ENCODE measurements at places on chromosomes 1 and 21.
A peak's percentile ranks its signal among the peaks of the same experiment; 100 is the strongest.

DNA sequence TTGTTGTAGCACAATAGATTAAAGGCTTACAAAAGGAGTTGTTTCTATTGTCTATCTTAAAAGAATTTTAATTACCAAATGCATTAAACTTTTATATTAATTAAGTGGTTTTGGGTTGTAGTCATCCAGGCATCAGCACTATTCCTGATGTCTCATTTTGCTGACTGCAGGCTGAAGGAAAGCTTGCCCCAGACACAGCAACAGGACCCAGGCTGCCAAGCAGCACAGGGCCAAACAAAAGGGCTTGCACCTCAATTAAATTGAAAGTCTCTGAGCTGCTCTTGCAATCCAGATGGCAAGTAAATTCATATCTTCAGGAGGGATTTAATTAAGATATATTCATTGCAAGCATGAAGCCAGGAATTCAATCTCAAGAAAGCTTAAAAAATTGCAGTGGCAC is 80.7 kb upstream of the CHODL start:
- DNase-seq: no peak

- no peak for DNase-seq
Measured at GRCh38 chr1:119903443-119903835, 7.1 kb upstream of the ADAM30 start.

GRCh38 chr1:17672226-17672625 is 82.9 kb upstream of the ACTL8 start:
- DNase-seq: no peak

GRCh38 chr1:86971778-86972177 is 57.3 kb downstream of the HS2ST1 start:
- no peak for DNase-seq

DNA sequence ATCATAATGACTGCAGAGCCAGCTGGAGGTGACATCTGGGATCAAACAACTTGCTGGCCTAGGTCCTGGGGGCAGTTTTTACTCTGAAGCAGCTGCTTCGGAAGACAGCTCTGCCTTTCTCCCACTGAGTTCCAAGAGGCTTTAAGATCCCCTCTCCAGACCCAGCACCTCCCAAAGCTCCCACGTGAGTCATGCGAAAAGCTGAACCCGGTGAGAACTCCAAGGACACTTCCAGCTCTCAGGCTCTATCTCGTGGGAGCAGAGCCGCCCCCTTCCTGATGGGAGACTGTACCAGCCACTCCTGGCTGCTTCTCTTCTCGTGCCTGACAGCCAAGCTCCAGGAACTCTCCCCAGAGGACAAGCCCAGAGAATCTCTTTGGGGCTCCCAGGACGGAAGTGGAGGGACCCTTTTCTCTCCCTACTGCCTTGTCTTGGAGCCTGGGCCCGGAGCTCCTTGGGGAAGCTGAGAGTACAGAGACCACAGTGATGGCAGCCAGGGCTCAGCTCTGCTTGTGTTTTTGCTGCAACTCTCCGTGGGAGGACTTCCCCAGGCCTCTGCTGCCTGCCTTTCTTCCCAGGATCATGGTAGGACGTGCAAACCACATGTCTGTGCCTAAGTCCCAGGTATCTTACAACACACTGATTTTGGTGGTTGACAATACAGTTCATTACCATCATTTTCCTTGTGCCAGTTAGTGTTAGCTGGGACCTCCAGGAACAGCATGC is 40.6 kb downstream of the STUM start:
- DNase-seq: peak; percentile 13

GRCh38 chr1:215054266-215054665 is 28.3 kb upstream of the KCNK2 start:
- no peak for DNase-seq

GRCh38 chr1:88784551-88784950 is 100.5 kb downstream of the PKN2 start:
- DNase-seq: no peak

DNA sequence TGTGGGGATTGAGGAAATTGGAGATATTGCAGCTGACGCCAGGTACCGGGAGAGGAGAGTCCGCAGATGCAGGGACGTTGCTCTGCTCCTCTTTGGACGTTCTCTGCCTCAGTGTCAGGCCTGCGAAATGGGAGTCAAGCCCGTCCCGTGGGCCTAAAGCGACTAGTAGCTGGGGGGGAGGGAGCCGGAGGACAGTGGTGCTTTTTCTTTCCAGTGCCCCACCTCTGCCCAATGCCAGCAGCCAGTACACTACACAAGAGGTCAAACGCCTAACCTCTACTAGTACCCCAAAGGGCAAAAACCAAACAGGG is 413.6 kb upstream of the ESRRG start:
- no peak for DNase-seq

- DNase-seq: peak; percentile 49
Measured at GRCh38 chr1:216670118-216670883, 52.9 kb downstream of the ESRRG start.

- DNase-seq: no peak
Measured at GRCh38 chr1:233313434-233314155, 13.9 kb upstream of the MAP3K21 start.

DNA sequence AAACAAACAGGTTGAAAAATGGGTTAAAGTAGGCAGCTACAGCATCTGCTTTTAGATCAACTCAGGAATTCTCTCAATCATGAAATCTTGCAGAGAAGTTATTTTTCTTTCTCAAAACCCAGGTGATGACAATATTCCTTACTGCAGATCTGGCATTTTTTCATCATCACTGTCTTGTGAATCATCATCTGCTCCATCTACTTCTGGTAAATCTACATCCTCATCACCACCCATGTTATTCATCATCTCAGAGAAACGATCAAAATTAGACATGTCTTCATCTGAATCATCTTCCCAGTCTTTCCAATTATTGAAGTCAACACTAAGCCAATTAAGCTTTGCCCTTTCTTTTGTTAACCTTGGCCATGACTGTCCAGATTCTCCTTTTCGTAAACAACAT is 21.8 kb downstream of the GBP2 start:
- DNase-seq: peak; percentile 15

DNA sequence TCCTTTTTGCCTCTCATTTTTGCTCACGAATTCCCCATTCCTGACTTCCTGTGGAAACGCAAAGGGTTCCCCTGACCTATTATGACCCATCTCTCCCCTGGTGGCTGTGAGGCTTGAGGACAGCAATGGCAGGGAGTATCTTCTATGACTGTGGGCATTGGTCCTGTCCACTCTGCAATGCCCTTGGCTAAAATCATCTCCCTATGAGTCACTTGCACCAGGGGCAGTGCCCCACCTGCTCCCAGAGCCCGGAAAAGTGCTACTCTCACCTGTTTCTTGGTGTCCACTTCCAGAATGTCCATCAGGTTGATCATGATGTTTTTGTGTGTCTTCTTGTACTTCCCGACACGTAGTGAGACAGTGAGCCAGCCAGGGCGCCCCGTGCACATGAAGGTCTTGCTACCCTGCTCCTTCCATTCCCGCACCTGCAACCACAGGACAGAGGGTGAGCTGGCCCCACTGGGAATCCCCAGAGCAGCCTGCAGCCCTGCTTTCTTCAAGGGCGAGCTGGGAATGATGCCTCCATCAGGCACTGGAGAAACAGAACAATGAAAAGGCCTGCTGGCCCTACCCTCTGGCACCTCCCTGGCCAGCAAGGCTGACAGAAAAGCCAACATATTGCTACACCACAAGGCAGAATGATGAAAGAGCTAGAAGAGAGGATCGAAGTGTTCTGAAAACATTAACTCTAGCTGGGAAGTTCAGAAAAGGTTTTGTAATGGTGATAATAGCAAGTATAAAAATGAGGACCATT is 3.5 kb downstream of the DHCR24 start:
- DNase-seq: no peak

DNA sequence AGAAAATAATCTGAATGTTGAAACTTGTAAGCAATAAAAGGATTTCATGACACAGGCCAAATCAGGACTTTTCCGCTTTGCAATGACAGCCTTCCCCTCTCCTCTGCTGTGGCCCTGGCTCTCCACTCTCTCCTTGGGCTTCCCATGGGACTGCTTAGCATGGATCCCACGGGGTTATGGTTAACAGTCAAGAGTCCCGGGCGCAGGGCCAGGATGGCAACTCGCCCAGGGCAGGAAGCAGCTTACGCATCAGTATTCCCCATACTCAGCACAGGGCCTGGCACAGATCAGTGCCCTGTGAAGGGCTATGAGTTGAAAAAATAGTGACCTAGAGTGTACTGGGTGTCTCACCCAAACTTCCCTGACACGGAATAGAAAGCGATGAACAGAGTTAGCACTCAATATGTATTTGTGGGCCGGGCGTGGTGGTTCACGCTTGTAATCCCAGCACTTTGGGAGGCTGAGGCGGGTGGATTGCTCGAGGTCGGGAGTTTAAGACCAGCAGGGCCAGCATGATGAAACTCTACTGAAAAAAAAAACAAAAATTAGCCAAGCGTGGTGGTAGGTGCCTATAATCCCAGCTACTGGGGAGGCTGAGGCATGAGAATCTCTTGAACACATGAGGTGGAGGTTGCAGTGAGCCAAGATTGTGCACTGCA is 29.1 kb upstream of the GRHL3 start:
- peak; percentile 89 for DNase-seq

DNA sequence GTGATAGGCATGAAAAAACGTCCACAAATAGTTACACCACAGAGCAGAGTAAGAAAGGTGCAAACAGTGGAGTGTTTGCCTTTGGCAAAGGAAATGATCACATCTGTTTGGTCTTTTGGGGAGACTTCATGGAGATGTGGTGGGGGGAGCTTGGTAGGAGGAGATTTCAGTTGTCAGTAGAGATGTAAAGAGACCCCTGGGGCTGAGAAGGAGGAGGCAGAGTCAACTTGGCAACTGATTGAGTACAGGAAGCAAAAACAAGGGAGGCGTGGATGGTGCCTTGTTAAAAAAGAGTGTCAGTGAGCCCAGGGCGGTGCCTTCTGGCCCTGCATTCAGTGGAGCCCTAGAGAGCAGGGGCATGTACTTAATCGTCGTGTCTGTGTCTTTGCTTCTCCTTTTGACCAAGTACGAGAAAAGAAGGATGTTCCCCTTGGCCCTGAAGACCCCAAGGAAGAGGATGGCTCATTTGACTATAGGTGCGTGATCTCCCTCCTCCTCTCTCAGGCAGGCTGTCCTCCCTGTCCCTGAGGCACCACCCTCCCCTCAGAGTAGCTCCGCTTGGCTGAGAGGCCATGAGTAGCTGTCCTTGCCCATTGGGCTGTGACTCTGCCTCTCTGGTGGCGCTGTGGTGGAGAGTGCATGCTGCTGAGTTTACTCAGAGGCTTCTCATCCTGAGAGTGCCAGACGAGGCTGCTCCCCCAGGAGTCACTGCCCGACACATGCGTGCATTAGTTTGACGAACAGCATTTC is 30.4 kb upstream of the CNTN2 start:
- no peak for DNase-seq

DNA sequence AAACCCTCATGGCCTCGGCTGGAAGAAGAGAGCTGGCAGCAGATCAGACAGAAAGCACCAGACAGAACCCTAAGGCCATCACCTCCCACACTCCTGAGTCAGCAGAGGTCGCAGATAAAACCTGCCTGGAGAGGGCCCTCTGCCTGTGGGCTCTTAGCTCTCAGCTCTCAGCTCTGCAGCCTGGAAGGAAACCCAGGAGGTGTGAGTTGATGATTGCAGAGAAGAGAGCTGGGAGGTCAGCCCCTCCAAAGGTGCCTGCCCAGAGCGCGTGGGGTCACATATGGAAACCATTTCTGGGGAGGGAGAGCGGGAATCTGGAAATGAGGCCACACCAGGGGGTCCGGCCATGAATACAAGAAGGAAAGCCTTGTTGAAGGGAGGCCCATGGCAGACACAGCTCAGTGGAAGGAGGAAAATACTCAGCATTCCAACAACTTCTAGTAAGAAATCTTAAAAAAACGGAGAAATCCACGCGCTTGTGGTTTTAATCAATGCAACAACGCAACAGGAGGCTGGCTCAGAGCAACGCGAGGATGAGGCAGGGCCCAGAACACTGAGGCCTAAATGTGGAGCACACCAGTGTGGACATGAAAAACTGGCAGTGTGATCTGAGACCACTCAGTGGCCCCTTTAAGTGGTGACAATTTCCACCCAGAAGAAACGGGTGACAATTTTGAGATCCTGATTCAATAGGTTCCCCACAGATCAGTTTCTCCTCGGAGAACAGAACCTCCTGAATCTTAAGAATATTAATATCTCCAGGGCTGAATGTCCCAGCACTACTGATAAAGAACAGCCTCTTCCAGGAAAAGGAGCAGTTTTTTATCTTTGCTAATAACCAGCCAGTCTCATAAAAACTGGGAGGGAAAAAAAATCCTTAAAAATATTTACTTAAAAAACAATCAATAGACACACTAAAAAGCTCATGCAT is 45.7 kb downstream of the PSMG1 start:
- DNase-seq: peak; percentile 67

DNA sequence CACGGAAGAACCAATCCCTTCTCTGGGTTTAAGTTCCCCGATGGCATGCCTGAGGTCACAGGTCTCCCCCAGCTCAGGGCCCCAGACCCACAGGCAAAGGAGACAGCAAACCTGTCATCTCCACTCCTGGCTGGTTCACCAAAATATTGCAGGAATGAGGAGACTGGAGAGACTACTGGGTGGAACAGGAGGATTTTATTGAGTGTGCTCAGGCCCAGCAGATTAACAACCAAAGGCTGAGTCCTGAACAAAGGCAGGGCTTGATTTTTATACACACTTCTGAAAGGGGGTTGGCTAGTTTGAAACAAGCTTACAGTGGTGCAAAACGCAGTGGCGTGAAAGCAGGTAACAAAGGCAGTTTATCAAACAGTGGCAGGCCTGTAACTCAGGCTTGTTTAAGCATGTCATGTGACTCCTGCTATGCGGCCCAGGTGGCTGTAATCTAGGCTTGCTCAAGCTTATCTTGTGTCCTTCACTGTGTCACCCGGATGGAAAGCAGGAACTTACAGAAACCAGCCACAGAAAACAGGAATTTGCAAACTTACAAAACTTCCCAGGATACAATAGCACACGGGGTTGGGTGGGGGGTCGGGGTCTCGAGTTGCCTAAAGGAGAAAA is 27.4 kb upstream of the KCNJ15 start:
- DNase-seq: no peak

DNA sequence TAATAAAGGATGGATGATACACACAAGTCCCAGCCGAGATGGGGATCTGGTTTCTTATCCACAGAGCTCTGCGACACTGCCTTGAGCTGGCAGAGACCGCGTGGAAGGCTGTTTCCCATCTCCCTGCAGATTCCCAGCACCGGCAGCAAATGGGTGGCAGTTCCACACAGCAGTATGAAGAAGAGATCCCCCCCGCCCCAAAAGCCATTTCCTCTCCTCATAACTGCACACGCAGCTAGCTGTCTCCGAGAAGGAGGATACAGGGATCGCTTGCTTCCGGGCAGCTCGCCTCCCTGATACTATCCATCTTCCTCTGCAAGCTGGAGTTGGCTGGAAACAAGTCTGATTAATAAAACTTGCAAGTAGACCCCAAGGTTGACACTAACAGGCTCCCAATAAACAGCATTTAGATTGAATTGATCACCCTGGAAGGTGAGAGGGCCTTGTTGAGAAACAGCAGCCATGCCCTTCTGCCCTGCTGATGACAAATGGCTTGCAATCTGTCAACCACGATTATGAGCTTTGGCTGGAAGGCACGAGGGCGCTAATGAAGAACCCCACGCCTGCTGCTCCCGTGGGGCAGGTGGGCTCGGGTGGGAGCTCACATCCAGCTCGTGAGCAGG is 642.3 kb downstream of the AJAP1 start:
- DNase-seq: no peak

Measured in EL (cell line).